Left lung (tissue), 14 donors: ENCODE measurements at places on chromosomes 6 and 20. TPM values are rescaled to one million over a fixed set of nuclear protein-coding genes. Genes with fewer than 3 reads are reported as not detected.

SDCBP2 gene
- total RNA-seq: 21.5 TPM

DNA sequence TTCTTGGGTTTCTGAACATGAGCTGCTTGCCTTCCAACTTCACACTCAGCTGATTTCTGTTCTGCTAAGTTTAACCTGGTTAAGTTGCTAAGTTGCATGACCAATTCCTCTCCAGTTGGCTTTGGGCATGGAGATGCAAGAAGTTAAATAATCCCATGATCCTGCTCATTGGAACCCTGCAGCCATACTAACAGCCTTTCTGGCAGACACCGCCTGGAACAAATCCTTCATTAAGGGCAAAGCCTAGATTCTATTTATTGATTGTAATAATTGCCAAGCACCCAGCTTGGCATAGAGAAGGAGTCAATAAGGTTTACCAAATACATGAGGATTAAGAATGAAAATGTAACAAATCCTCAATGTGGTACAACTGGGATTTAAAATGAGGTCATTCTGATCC, 742.4 kb upstream of the CHD6 start:
- DNase-seq: no peak

DNA sequence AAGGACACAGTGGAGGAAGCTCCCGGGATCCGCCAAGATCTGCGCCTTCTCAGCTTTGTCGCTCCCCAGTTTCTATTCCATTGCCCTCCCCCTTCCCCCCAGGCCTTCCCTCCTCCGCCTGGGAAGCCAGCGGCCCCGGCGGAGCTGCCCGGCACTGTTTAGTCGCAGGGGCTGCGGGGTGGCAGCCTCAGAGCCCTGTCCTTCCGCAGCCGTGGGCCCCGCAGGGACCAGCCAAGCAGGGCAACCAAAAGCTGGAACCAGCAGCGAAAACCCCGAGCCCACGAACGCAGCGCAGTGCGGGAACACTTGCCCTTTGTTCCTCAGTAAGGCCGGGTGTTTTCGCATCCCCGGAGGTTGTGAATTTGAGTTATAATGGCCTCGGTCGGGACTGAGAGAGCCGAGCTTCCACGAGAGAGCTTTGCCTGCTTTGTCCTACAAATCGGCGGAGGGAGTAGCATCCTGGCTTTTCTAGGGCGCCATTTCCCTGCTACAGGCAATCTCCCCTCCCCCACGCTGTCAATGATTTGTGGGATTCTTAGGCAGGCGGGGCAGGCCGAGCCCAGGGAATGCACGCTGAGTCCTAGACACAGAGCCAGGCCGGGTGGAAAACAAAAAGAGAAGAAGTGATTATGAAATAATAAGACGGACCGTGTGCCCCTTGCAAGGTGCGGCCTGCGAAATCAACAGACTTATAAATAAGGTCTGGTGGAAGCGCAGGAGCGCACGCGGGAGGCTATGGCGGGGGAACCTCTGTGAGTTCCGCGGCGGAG, 4.0 kb upstream of the TUBB2B start:
- peak; percentile 86 for DNase-seq

GRCh38 chr6:81969011-81969410, 216.5 kb upstream of the TENT5A start:
- no peak for DNase-seq

- no peak for DNase-seq
Measured at GRCh38 chr6:157322792-157323254, 496 bp downstream of the TMEM242 start.
